Stimulated activated CD4-positive, alpha-beta T cell treated with anti-CD3 and anti-CD28 coated beads, Interleukin-15, amount 100 ng/mL, for 24 hours (primary cell): ENCODE measurements at places on chromosomes 1 and 21.

DNA sequence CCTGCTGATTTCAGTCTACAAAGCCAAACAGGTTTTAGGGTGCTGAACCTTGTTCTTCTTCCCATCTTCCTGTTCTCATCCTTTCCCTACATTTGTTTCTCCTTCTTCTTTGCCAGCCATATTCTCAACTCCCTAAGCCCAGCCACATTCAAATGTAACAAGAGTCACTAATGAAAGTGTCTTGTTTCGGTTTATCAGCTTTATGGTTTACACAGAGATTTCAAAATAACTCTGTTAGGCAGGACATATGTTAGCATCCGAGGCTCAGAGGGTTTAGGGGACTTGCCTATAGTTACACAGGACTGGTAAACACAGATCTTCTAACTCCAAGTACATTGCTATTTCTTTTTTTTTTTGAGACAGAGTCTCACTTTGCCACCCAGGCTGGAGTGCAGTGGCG, 61.3 kb downstream of the NDUFS5 start:
- no peak for DNase-seq

- peak; percentile 55 for DNase-seq
Measured at GRCh38 chr1:50959303-50959912, 659 bp downstream of the FAF1 start.

GRCh38 chr1:228687587-228687986, 47.7 kb upstream of the RHOU start:
- no peak for DNase-seq

DNA sequence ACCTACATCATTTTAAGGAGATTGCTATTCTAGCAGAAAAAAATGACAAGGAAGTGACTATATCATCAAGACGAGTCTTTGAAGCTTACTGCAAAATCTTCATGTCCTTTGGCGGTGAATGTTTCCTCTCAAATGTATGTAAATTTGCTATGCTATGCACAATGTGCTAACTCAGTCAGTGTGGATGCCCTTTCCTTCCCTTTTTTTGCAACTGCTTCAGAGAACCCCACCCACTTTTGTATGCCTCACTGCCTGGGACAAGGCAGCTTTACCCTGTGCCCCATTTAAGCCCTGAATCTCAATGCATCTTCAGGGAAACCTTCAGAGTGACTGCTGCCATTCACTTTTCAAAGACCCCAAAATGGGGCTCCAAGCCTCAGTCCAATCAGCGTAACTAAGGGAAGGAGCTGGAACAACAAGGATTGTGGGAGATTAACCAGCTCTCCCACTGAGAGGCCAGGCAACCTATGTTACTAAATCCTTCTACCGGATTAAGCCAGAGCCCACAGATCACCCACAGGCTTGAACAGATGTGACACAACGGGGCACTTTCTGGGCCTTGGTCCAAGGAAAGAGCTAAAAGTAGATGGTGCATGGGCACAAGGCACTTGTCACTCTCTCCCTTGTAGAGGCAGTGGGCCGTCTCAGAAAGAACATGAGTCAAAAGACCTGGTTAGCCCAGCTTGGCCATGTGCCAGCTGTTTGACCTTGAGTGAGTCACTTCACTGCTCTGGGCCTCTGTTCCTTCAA, 154.4 kb downstream of the PLPP3 start:
- DNase-seq: peak; percentile 10

DNA sequence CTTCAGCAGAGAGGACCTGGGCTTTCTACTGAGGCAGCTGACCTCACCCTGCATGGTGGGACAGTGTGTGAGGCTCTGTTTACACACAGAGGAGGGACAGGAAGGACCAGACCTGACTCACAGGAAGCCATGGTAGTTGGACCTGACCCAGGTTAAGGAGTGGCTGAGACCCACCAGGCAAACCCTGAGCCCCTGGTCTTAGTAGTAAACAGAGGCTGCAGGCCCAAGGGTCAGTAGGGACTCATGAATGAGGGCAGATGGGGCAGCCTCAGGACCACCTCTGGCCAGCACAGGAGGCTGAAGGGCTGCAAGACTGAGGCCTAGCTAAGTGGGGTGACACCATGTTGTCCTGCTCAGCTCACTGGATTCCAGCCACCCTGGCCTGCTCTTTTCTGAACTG, 273.2 kb downstream of the GRIK3 start:
- no peak for DNase-seq
